Renal pelvis (tissue), 12 donors: ENCODE measurements at places on chromosomes 5 and 9. TPM values are rescaled to one million over a fixed set of nuclear protein-coding genes. Genes with fewer than 3 reads are reported as not detected.

DNA sequence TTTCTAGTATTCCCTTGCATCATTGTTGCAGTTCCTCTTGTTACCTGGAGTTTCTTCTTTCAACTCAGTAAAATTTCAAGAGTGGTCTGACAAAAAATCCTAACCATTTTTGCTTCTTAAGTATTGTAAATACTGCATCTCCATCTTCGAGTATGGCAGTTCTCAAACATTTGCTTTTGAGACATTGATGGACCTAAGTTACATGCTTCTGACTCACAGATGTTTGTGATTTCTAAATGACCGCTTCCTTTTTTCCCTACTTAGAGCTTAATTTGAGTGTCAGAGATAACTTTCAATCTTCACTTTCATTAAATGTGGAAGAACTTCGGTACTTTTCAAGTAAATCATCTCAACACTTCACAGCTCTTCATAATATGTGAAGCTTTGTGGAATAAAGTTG is 4.2 kb downstream of the UHRF2 start:
- no peak for DNase-seq

GRCh38 chr9:91660521-91660920 is 236.9 kb upstream of the NFIL3 start:
- DNase-seq = no peak

- DNase-seq = no peak
Measured at GRCh38 chr5:35794328-35794619, 62.4 kb upstream of the IL7R start.

GRCh38 chr9:130658893-130659698 is 5.3 kb upstream of the PRDM12 start:
- DNase-seq = no peak

DNA sequence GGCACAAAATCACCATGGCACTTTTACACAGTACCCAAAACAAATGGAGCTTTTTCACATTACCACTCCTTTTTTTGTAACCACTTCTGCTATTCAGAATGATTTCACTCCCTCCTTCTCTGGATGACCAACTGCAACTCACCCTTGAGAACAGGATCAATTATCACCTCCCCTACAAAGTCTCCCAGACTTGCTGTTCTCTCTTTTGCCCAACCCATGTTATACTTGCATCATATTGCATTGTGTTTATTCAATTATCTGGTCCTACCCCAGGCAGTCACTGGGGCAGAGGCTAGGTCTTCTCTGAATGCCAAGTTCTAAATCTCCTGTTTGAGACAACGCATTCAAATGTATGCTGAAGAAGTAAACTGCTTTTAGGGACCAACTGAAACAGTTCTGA is 96.0 kb downstream of the GPR21 start:
- DNase-seq = no peak

KYAT1 gene
- polyA plus RNA-seq = 35.5 TPM

LHX3 gene
- not detected for polyA plus RNA-seq

DNA sequence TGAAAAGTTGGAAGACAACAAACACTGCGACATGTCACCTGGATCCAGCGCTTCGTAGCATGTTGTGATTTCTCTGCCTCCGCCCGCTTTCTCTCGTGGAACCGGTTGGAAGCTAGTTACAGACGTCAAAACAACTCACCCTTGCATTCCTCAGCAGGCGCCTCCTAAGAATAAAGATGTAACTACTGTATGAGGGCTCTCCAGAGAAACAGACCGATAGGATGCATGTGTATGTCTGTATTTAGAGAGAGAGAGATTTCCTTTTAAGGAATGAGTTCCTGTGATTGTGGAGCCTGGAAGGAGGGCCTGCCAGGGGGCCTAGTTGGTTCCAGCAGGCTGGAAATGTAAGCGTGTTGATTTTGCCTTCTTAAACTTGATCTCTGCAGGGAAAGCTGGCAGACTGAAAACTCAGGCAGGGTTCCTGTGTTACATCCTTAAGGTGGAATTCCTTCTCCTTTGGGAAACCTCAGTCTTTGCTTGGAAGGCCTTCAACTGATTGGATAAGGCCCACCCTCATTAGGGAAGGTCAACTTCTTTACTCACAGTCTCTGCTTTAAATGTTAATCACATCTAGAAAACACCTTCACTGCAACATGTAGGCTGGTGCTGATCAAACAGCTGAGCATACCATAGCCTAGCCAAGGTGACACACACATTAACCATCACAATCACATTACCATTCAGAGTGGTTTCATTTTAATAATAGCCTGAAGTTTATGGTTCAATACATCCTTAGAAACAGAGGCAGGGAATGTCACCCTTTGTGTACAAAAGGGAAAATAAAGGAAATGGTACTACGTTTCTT is 163.8 kb downstream of the SYK start:
- DNase-seq = no peak

GRCh38 chr9:108861464-108861863 is 602 bp upstream of the ACTL7A start:
- DNase-seq = no peak

CETN3 gene
- polyA plus RNA-seq = 70.9 TPM

DNA sequence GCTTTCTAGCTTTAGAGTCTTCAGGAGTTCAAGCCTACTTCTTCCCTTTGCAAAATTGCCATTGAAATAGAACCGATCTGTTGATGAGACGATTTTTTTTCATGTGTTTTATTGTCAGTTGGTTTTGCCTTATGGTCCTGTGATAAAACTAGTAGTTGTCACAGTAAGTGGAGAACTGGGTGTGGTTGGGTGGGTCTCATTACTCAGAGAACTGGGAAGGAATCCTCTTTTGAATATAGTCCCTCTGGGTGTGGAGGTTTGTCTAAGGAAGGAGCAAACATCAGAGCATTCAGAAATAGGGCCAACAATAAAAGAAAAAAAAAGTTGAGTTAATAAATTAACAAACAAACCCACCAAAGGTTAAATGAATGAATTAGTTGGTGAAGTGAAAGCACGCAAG is 69.0 kb downstream of the ALDH1A1 start:
- DNase-seq = no peak

SLC45A2 gene
- 1.1 TPM for polyA plus RNA-seq

PCDHA4 gene
- 1.2 TPM for polyA plus RNA-seq

HMCN2 gene
- polyA plus RNA-seq = 1.6 TPM

DNA sequence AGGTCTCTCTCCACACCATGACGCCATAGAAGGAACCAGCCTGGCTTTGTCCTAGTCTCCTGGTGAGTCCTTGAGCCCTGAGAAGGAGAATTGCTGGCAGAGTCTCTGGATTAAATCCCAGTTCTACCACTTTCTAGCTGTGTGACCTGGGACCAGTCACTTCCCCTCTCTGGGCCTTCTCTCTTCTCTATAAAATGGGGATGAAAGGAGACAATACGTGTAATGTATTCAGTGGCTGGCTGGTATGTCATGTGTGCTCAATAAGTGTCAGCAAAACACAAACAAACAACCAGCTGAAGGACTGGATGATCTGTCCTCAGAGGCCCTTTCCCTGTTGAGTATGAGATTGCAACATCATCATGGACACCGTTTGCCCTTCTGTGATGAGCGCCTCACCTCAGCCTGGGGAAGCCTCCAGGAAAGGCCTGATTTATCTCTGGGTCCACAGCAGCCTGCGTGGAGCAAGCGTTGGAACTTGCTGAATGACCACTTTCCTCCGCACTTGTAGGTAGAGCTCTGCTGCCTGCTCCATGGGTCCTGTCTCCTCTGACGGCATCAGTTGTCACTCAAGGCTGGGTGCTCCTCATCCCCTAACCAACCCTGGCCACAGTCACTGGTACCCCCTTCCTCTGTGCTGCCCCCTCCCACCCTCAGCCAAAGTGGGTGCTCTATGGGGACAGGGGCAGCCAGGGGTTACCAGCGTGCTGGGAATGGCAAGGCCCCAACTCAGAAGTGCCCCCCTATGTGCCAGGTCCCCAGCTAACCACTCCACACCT is 3.6 kb upstream of the NR5A1 start:
- DNase-seq = no peak

PRSS3 gene
- polyA plus RNA-seq = 3.2 TPM

CARTPT gene
- polyA plus RNA-seq = not detected

FBLL1 gene
- 0.49 TPM for polyA plus RNA-seq

DNA sequence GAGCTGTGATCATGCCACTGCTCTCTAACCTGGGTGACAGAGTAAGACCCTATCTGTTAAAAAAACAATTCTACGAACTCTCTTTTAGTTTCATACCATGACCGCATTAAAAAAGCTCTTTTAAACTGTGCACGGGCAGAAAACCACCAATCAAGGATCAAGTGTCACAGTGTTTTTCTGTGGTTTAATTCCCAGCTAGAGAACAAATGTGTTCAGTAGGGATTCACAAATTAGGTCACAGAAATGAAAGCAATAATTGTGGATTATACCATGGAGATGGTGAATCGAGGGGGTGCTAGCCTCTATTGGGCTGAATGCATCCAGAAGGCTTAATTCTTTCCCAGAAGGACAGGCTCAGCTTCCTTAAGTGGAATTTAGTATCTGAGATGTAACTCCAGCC is 79.1 kb downstream of the ATG10 start:
- no peak for DNase-seq

DNA sequence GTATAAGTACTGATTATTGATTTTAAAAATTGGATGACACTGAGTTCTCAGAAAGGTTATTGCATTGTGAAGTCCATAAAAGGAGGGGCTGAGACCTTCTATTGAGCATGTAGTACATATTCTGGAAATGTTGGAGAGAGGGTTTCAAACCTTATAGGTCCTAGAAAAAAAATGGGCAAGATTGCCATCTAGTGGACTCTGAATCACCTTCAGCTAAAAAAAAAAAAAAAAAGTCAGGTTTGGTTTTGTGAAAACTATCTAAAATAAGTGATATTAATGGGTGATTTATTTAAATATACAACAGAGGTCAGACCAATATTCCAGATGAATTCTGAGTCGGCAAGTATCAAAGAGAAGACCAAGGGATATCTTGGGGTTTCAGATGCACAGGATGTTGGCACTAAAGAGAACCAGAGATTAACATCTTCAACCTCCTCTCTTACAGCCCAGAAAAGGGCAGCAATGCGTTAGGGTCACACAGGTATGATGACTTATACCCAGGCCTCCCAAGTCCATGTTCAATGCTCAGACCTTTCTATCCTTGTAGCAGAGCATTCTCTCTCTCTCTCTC is 109.8 kb upstream of the NMUR2 start:
- no peak for DNase-seq

S1PR3 gene
- polyA plus RNA-seq = 45.5 TPM

DNA sequence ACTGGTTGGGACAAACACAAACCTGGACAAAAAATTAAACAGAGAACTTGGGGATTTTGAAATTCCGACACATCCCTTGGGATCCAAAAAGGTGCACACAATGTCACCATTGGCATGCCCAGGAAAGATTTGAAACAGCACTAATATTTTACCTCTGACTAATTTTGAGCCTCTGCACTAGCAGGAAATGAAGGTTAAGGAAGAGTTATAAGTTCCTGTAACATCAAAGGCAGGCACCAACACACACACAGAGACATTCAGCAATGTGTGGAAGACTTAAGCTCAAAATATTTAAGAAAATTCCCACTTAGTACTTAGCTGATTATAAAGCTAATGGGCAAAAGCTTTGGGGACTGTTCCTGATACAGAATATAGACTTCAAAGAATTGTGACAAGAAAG is 247.0 kb downstream of the CDH9 start:
- no peak for DNase-seq

DNA sequence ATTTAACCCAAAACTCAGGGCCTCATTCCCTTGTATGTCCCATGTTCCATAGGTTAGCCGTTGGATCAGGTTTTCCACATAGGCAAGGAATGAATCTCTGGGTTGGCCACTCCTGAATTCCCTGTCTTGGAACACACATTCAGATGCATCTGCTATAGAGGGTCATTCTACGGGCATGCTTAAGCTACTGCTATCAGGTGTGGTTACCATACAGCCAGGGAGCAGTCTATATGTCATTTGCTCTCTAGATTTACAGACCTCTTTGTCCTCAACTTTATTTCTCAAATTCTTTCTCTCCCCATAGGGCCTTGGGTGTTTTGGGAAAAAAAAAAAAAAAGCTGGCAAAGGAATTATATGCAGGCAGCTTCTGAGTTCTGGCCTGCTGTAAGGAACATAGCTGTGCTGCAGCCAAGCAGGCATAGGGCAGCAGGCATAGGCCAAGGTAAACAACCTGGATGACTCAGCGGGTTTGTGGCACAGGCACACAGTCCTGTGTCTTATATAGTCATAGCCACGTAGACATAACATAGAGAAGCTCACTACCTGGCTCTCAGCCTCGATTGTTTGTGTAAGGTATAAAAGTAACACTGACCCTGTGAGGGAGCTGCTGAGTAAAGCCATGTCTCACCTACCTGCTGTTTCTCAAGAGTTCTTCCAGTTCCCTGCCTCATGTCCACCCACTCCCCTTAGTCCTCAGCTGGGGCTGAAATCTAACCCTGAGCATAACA is 141.5 kb downstream of the OSTF1 start:
- DNase-seq = no peak

COL15A1 gene
- polyA plus RNA-seq = 24.1 TPM

GABRA6 gene
- polyA plus RNA-seq = not detected

DNA sequence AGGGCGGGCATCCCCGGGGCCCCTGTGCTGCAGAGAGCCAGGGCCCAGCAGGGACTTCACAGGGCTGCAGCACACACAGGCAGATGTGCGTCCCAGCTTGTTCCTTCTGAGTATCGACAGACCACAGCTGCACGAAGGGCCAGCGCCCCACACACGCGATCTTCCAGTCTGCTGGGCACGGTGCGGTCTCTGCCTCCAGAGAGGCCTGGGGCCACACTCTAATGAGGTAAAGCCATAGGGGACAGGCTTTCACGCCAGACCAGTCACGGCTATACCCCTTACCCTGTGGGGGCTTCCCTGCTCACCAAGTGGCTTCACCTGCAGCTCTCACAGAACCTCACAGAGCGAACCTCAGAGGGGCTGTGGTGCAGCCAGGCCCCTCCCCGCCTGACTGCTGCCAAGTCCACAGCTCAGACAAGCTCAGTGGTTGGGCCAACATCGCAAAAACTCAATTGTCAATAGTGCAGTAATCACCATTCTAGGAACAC is 82.2 kb downstream of the SHB start:
- no peak for DNase-seq

TDRD7 gene
- 7.1 TPM for polyA plus RNA-seq

DNA sequence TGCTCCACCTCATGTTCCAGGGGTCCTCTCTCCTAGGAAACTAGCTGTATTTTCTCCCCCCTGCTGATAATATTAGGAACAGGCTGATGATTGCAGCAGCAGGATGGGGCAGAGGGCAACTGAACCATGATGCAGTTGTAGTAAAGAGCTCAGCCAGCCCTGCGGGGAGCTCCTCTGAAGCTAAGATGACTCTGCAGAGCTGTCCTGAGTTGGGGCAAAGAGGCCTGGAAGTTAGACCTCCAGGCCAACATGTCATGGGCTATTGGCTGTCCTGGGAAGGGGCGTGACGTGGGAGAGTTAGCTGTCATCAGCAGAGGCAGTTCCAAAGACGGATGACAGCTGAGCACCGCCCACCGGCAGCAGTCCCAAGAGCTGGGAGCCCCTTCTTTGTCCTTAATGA is 6.6 kb upstream of the FBP1 start:
- DNase-seq = no peak

LCN15 gene
- 0.21 TPM for polyA plus RNA-seq

- no peak for DNase-seq
Measured at GRCh38 chr5:170426149-170426767, 37.1 kb upstream of the KCNMB1 start.

DNA sequence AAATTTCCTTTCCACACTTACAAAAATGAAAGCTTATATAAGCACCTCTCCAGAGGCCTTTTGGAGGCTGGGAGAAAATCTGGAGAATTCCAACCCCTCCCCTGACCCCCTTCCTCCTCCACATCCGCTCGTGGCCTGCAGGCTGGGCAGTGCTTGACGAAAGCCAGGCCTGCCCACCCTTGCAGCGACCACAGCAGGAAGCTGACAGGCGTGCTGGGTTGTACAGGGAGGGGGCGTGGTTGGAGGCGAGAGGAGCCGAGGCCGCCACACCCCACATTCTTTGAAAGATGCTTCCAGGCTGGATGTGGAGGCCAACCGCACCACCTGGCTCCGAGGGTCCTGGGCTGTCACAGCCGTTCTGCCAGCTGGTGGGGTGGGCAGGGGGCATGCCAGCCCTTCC is 47.8 kb upstream of the IER5L start:
- DNase-seq = peak; percentile 67

DAP gene
- 115 TPM for polyA plus RNA-seq
